ENCODE measurements at places on chromosomes 1 and 21. TPM values are rescaled to one million over a fixed set of nuclear protein-coding genes. Genes with fewer than 3 reads are reported as not detected.
A peak's percentile ranks its signal among the peaks of the same experiment; 100 is the strongest.

DNA sequence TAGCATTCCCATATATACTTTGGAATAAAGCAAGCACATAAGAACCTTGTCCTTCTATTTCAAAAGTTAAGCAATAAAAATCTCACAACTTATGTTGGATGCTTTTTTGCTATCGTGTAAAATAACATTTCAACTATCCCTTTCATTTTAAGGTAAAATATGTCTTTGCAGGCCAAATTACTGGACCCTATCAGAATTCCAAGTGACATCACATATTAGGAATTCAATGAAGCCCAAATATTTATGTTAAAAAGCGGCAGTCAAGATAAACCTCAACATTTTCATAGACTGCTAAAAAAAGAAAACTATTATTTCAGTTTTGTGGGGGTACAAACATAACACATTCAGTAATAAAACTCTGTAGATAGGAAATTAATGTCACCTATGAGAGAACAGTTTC is 252.0 kb downstream of the KCTD3 start:
- no peak for DNase-seq

DNA sequence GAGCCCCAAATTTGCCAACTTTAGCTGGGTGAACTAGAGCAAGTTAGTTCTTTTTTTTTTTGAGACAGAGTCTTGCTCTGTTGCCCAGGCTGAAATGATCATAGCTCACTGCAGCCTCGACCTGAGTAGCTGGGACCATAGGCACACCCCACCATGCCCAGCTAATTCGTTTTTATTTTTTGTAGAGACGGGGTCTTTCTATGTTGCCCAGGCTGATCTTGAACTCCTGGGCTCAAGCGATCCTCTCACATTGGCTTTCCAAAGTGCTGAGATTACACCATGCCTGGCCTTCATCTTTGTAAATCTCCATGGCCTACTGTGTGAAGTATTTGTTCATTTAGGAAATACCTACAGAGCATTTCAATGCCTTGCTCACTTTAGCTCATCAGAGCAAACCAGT is 105.6 kb upstream of the SLC44A3 start:
- no peak for DNase-seq

- no peak for DNase-seq
These were observed 78.6 kb downstream of the LAMC1 start for GRCh38 chr1:183101841-183102276.

DNA sequence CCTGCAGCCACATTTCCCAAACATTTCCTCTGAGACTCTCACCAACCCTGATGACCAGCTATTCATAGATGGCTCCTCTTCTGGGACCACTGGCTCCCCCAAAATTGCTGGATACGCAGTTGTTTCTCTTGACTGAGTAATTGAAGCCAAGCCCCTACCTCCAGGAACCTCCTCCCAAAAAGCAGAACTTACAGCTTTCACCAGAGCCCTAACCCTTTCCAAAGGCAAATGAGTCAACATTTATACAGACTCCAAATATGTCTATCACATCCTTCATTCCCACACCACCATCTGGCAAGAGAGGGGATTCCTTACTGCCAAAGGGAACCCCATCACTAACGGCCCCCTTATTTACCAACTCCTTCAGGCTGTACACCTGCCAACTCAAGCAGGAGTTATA is 20.3 kb upstream of the CA6 start:
- DNase-seq = no peak

DNA sequence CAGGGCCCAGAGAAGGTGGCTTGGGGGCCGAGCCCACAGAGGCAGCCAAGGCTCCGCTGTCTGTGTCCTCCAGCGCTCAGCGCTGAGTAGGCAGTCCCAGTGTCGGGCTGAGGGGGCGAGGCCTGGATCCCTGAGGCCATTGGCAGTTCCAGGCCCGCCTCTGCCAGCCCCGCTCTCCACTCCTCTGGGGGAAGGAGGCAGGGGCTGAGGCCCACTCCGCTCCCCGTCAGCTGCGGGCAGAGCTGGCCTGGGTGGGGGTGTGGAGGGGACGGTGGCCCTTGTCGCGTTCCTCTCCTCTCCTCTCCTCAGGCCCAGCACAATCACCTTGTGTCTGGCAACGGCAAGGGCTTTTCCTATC is 132.8 kb downstream of the CASZ1 start:
- DNase-seq = no peak

- DNase-seq = no peak
These were observed 50.9 kb downstream of the S100B start for GRCh38 chr21:46553993-46554392.

- DNase-seq = no peak
These were observed 27.3 kb downstream of the COL6A2 start for GRCh38 chr21:46124926-46125845.

DNA sequence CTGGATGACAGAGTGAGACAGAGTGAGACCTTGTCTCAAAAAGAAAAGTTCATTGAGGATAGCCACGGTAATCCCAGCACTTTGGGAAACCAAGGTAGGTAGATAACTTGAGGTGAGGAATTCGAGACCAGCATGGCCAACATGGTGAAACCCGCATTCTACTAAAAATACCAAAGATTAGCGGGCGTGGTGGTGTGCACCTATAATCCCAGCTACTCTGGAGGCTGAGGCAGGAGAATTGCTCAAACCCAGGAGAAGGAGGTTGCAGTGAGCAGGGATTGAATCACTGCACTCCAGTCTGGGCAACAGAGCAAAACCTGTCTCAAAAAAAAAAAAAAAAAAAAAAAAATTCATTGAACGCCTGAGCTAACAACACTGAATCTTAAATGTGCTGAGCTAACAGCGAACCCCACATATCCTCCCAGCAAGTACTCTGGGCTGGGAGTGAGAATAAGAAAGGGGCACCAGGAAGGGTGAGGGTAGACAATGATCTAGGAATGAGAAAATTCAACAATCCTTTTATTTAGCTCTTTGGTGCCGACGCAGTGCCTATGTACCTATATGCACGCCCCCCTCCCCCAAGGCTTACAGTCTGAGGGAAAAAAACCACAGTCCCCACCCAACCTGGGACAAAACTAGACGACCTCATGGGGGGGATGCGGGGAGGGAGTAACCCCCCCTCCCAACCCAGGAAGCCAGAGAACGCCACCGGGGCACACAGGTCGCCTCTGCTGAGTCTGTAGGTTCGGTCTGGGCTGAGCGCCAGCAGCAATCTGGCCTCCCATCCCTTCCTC is 1.4 kb upstream of the CACNA1S start:
- DNase-seq = no peak

DNA sequence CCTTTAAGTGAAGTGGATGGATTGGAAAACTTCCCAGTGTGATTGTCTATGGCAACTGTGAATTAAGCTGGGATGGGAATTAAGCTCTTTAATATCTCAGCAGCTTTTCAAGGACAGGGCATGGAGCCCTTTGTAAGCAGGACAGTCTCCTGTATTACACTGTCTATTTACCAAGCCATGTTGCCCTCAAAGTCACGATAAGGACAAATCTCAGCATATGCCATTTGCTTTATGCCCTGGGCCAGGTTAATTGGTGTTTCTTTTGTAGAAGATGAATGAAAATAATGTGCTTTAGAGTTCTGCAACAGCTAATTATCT is 17.6 kb downstream of the UTP25 start:
- no peak for DNase-seq

GRCh38 chr1:17301767-17302166 is 6.2 kb upstream of the PADI4 start:
- no peak for DNase-seq

- DNase-seq = no peak
These were observed 32.1 kb downstream of the RGL1 start for GRCh38 chr1:183837062-183837461.

DNA sequence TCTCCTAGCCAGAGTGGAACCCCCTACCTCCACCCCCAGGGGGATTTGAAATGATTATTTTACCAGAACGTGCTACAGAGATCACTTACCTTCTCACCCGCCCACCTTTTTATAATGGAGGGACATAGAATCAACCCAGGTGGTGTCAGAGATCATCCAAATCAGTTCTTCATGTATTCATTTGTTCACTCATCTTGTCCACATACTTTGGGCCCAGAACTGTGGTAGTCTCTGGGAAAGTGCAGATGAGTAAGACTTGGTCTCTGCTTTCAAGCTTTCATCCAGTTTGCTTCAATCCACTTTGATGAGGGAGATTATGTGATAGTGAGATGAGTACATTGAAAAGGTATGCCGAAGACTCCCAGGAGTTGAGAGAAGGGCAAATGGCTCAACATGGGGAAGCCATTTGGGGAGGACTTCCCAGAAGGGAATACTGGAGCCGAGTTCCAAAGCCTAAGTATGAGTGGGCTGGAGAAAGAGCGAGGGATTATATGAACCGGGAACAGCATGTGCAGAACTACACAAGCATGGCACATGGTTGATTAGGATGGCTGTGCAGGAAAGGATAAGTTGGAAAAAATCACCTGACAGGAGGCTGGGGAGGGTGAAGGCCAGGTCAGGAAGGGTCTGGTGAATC is 1.9 kb downstream of the FGGY start:
- DNase-seq = no peak

DNA sequence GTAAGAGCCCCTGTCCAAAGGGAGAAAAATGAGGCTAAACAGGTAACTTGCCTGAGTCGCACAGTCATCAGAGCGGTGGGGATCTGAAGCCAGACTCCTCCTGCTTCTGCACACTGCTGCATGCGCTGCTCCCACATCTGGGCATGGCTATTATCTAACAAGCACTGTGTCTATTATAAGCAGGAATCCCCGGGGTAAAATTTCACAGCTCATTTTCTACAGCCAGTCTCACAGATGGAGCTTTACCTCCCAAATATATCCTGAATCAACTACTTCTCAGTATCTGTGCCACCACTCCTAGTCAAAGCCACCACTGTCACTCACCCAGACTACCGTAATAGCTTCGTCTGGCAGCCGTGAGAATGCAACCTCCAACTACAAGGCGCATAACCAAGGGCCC is 9.8 kb downstream of the MTOR start:
- no peak for DNase-seq

- DNase-seq = no peak
These were observed 20.9 kb downstream of the SPSB1 start for GRCh38 chr1:9313576-9313975.

DNA sequence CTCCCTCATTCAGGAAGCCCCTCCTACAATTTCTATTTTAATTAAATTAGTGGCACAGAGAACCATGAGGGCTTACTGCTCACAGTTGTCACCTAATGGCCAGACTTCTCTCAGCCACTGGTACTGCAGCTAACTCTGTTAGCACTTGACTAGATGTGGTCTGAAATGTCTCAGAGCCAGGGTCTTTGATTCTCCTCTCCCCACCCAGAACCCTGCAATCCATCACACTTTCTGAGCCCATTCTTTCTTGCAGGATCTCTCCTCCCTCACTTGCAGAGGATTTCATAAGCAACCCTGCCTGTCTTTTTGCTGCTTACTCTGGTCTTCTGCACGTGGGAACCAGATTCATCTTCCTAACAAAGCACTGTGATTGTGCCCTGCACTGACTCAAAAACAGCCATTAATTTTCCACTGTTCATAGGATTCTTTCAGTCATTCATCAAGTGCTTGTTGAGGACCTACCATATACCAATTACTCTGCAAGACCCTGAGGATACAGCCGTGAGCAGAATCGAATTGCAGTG is 108.4 kb downstream of the EDEM3 start:
- no peak for DNase-seq

GRCh38 chr1:234593109-234593508 is 16.9 kb downstream of the IRF2BP2 start:
- DNase-seq = no peak

DNA sequence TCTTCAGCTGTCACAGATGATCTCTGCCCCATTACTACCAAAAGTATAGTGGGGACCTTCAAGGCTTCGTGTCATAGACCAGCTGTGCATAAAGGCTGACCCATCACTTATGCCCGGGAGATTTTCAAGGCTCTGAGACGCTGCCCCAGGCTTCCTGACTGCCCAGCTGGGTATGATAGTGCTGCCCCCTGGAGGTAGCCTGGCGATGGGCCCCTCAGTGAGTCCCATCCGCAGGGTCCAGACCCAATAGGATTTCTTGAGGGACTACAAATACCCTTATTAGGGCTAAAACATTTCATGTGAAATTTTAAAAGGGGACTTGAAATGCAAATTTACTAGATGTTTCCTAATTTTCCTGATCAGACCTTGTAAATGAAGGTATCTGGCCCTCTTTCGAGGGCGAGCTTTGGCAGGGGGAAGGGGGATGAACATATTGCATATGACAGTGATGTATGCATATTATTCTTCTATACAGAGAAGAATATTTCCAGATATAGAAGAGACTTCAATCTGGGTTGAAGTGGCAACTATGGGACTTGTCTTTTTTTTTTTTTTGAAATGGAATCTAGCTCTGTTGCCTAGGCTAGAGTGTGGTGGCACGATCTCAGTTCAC is 11.7 kb upstream of the FCMR start:
- DNase-seq = peak; percentile 80

DNA sequence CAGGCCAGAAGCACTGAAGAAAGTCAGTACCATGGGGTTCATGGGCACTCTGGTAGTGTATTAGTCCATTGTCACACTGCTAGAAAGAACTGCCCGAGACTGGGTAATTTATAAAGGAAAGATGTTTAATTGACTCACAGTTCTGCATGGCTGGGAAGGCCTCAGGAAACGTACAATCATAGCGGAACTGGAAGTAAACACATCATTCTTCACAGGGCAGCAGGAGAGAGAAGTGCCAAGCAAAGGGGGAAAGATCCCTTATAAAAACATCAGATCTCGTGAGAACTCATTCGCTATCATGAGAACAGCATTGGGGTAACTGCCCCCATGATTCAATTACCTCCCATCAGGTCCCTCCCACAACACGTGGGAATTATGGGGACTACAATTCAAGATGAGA is 20.2 kb upstream of the ROR1 start:
- DNase-seq = no peak

DNA sequence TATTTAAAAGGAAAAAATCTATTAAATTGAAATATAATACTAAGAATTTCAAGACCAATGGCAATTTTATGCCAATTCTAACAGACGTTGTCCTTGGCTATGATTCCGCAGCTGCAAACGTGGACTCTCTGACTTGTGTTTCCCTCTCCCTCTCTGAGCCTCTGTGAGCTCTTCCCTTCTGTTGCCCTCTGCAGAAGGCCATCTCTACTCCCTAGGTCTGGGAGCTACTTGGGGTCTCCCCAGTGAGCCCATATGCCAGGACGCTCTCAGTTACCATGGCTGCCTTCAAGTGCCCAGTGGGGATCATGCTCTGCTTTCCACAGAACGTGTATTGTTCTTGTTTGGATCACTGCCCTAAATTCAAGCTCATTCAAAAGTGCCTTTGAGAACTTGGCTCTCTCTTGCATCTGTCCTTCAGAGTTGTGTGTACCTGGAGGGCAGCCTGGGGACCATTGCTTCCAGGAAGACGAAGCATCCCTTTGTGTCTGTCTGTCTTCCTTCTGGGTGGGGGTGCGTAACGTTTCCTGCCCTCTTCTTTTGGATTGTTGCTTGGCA is 97.5 kb upstream of the TSPAN2 start:
- no peak for DNase-seq

- DNase-seq = no peak
These were observed 16.4 kb upstream of the RNF186 start for GRCh38 chr1:19831441-19831840.

GRCh38 chr1:179939941-179940340 is 14.7 kb upstream of the CEP350 start:
- no peak for DNase-seq

- no peak for DNase-seq
These were observed 29.9 kb downstream of the PIK3C2B start for GRCh38 chr1:204464701-204465100.

NPR1 gene
- total RNA-seq = not detected

GBP4 gene
- total RNA-seq = 26.6 TPM

CELA2A gene
- not detected for total RNA-seq

GPR61 gene
- 0.39 TPM for total RNA-seq

HPDL gene
- total RNA-seq = 41.5 TPM

MYOC gene
- not detected for total RNA-seq

MCOLN3 gene
- total RNA-seq = 0.47 TPM

CLDN14 gene
- not detected for total RNA-seq

APP gene
- 15.3 TPM for total RNA-seq

SPRR4 gene
- total RNA-seq = not detected

NFASC gene
- 0.16 TPM for total RNA-seq
